Colonic mucosa (tissue), 4 donors: ENCODE measurements at places on chromosomes 5 and 9. TPM values are rescaled to one million over a fixed set of nuclear protein-coding genes. Genes with fewer than 3 reads are reported as not detected.

Gene NMUR2
- total RNA-seq = not detected

DNA sequence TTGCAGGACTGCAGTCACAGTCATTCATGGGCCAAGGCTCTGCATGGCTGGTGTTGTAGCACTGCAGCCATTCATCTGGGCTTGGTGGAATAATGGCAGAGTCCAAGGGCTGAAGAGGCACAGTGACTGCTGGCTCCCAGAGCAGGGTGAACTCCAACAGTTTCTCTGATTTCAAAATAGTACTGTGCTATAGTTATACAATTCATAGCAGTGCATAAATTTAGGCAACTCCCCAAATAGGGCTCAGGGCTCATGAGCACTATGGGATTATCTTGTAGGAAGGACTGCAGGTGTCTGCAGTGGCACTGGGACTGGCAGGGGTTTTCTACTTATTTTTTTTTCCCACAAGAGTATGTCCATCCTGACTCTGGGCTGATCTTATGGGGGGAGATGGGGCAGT, 642.5 kb upstream of the SGCD start:
- DNase-seq = no peak

DNA sequence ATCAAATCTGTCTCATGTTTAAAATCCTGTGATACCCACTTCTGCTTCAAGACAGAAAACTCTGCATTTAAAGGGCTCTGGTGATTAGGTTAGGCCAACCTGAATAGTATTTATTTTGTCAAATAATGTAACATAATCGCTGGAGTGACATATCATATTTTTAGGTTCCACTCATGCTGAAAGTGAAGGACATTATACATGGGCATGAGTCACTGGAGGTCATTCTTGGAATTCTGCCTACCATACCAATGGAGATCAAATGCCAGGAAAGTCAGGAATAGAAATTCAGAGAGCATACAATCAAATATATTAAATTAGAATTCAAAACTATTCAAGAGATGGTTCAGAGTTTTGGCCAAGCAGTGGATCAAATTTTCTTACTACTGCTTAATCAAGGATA, 97.1 kb upstream of the PRSS3 start:
- no peak for DNase-seq

GRCh38 chr5:115514220-115514619, 30.4 kb downstream of the FEM1C start:
- no peak for DNase-seq

DNA sequence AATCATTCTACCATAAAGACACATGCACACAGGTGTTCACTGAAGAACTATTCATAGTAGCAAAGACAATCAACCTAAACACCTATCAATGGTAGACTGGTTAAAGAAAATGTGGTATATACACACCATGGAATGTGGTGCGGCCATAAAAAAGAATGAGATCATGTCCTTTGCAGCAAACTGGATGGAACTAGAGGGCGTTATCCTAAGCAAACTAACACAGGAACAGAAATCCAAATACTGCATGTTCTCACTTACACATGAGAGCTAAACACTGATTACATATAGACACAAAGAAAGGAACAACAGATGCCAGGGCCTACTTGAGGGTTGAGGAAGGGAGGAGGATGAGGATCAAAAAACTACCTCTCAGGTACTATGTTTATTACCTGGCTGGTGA, 103.8 kb downstream of the DRD1 start:
- no peak for DNase-seq

- DNase-seq = no peak
Measured at GRCh38 chr9:94298949-94299599, 29.4 kb downstream of the NUTM2F start.

DNA sequence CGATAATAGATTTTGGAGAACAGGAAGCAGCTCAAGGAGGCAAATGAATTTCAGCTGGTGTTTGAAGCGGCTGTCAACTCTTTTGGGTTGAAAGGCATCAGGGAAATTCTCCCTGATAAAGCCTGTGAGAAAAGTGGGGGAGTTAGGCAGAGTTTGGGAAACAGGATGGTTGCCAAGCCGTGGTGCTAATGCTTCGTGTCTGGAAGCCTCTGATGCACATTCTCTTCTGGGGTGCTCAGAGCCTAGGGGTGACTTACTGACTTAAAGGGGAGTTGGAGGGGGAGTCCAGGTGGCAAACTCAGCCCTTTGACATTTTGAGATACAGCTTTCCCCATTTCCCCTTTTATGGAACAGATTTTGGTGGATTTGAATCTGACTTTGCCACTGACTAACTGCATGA, 202.5 kb upstream of the CLINT1 start:
- no peak for DNase-seq

Gene SPINK1
- 623 TPM for total RNA-seq
